Motor neuron (in vitro differentiated cells): ENCODE measurements at places on chromosomes 11 and 22.

GRCh38 chr22:19877626-19878339, 23.1 kb upstream of the GNB1L start:
- ATAC-seq: no peak

- peak; percentile 84 for ATAC-seq
These were observed 28.6 kb upstream of the OR10G7 start for GRCh38 chr11:124069429-124070401.

GRCh38 chr22:41842996-41843970, 10.4 kb downstream of the SREBF2 start:
- no peak for ATAC-seq

- ATAC-seq: peak; percentile 95
These were observed 21.8 kb downstream of the CLMP start for GRCh38 chr11:123173040-123173855.

- peak; percentile 70 for ATAC-seq
These were observed at the start of gene MICALL1 for GRCh38 chr22:37905534-37906363. TSS of gene MICALL1 (plus strand) at chr22:37906297. CDS start at chr22:37906423, 126 bp downstream.

DNA sequence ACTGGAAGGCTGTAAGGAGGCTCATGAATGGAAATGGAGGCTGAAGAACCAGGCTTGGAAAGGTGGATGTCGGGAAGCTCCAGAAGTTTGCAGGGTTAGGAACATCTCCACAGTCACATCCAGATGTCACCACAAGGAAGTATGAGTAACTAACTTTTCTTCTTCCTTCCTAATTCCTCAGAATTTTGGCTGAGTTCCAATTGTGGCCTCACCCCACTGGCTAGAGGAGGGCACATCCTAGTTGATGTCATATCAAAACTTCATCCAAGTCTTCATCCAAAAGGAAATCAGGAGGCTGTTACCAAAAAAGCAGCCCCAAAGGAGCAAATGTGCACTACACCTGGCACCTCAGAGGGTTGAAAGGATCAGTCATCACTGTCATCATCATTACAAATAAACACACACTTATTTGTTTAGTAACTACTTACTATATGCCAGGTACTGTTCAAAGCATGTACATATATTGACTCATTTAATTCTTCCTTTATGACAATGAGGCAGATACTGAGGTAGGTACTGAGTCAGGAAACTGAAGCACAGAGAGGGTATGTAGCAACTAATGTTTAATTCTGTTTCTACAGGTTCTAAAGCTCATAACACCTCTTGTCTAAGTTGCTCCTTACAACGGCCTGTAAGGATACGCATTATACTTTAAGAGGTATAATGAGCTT, 7.3 kb upstream of the PTPN5 start:
- ATAC-seq: no peak

GRCh38 chr11:28461338-28461737, 353.1 kb downstream of the METTL15 start:
- ATAC-seq: no peak

DNA sequence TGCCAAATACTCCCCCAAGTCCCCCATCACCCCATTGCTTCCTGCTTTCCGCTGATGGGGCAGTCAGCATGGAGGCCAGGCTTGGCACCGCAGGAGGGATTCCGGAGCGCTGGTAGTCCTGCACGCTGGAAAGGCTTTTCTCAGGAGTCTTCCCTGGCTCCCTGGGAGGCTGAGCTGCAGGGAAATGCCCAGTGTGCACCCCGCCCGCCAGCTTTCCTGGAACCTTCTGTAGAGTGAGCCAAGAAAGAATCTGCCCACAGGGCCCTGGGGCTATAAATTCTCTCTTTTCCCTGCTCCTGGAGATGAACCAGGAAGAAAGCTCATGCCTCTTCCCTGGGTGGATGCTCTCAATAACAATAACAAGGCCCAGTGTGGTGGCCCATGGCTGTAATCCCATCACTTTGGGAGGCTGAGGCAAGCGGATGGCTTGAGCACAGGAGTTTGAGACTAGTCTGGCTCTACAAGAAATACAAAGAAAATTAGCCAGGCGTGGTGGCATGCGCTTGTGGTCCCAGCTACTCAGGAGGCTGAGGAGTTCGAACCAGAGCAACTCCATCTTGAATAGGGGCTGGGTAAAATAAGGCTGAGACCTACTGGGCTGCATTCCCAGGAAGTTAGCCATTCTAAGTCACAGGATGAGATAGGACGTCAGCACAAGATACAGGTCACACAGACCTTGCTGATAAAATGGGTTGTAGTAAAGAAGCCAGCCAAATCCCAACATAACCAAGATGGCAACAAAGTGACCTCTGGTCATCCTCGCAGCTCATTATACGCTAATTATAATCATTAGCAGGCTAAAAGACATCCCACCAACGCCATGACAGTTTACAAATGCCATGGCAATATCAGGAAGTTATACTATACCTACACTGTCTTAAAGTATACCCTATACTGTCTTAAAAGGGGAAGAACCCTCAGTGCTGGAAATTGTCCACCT, 46.4 kb upstream of the FTH1 start:
- ATAC-seq: peak; percentile 96

GRCh38 chr11:29029452-29029851, 921.3 kb downstream of the METTL15 start:
- ATAC-seq: no peak

DNA sequence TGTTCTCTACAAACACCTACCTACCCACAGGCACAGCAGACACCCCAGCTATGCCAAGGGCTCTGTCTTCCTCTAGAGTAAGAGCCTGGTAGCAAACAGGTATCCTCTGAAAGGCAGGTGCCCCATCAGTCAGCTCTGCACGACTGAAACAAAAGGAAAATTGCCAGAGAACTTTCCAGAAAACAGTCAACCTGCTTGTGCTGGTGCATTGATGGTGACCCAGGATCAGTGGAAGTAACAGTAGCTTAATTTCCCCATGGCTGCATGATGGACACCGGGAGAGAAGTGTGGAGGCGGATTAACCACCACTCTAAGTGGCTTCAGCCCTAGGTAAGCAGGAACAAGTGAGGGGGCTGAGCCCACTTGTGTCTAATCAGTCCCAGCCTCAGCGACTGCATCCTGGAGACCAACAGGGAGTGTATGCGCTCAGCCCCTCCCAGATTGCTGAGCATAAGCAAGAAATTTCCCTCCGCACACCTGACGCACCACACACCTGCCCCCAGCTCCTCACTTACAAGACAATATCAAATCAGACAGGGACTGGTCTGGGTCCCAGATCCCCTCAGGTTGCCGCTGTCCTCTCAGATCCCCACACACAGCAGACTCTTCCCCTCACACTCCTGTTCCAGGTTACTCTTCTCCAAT, 70.7 kb upstream of the IGLL5 start:
- no peak for ATAC-seq

DNA sequence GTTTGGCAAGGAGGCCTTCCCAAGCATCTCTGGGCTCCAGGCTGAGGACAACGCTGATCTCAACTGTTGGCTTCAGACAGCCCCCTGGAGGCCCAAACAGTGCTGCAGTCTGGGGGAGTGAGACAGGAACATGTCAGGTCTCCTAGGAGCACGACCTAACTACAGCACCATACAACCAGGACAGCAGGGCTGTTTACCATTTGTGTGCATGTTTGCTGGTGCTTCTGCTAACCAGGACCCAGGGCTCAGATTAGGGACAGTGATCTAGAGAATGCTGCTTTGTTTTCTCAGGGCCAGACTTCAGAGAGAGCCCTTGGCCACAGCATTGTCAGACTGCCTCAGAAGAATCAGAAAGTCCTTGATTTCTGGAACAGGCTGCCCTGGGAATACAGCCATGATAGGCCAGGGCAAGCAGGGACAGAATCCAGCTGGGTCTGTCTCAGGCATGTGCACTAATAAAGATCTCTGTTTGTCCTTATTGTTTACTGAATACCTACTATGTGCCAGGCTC, 126.5 kb downstream of the VPREB1 start:
- no peak for ATAC-seq

DNA sequence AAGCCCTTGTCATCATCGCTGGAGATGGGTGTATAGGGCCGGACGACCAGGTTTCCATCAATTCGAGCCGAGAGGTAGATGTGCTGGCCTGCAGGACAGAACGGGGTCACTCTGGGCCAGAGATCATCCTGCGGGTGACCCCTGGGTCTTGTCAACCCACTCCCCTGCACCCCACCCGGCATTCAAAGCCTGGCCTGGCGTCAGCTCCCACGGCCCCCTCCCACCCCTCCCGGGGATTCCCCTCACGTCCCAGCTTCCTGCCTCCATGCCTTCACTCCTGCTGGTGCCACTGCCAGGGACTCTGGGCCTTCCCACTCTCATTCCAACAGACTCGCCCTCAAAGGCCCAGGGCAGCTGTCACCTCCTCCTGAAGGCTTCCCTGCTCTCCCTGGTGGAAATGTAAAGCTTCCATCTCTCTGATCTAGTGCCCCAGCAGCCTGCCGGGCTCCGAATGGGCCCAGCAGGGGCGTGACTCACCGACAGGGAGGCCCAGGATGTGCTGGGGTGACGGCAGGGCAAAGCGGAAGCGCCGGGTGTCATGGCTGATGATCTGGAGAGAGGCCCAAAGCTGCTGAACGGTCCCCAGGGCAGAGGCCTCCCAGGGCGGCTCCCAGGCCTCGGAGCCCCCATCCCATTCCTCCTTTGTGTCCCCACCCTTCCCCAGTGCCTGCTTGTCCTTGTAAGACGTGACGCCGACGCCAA, 9.3 kb downstream of the ATP5MGL start:
- no peak for ATAC-seq

- ATAC-seq: no peak
These were observed 176.1 kb downstream of the DBX1 start for GRCh38 chr11:19984048-19984742.

DNA sequence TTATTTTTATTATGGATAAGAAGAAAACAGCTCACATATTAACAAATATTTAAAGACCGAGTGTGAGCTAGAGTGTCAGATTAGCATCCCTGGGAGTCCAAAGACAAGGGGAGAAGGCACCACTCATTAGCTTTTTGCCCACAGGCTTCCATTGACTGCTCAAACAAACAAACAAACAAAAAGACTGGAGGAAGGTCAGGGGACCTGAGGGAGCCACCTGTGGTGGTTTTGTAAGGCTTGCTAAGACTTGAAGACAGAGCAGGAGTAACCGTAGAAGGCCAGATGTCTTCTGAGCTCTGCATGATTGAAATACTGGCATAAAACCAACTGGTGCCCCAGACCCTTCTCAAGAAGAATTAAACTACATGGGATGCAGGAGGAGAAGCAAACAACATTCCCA, 395.2 kb upstream of the CNTN5 start:
- ATAC-seq: no peak

- ATAC-seq: no peak
These were observed 5.9 kb downstream of the SRRD start for GRCh38 chr22:26489447-26490036.

- no peak for ATAC-seq
These were observed 1088.9 kb upstream of the TENM4 start for GRCh38 chr11:80529726-80530125.

DNA sequence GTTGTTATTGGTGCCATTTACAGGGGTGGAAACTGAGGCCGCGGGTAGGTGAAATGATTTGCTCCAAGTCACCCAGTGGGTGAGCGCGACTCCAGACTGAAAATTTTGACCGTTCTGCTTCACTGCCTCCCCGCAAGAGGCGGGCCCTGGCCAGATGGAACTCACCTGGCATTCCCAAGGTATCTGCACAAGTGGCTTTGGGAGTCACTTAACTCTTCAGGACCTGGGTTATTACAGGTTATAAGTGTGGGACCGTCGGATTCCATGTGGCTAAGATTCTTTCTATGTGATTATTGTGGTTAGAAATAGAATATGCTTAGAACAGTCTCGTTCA, 598 bp downstream of the CABIN1 start:
- no peak for ATAC-seq

- peak; percentile 70 for ATAC-seq
These were observed 148.7 kb upstream of the TIMP3 start for GRCh38 chr22:32652645-32653270.
